ENCODE measurements at places on chromosomes 7 and 10. TPM values are rescaled to one million over a fixed set of nuclear protein-coding genes. Genes with fewer than 3 reads are reported as not detected.

ADIRF gene
- total RNA-seq: not detected

CPA4 gene
- 98.8 TPM for total RNA-seq

ATP6V0E2 gene
- 61.0 TPM for total RNA-seq

CALML3 gene
- not detected for total RNA-seq

WDFY4 gene
- not detected for total RNA-seq

PRLHR gene
- not detected for total RNA-seq

LEP gene
- not detected for total RNA-seq

PNLIP gene
- not detected for total RNA-seq

IFRD1 gene
- total RNA-seq: 200 TPM

TIMM23 gene
- total RNA-seq: 113 TPM

MAGI2 gene
- total RNA-seq: 0.06 TPM

HOXA10 gene
- 12.3 TPM for total RNA-seq

PTCD1 gene
- 9.7 TPM for total RNA-seq

LIPN gene
- total RNA-seq: not detected
